Fibroblast of skin of right biceps (primary cell): ENCODE measurements at places on chromosomes 7 and 10.

GRCh38 chr10:114855776-114856543 is 34.4 kb downstream of the FHIP2A start:
- DNase-seq: peak; percentile 44

- DNase-seq: no peak
These were observed 60.4 kb upstream of the ADO start for GRCh38 chr10:62744136-62744535.

DNA sequence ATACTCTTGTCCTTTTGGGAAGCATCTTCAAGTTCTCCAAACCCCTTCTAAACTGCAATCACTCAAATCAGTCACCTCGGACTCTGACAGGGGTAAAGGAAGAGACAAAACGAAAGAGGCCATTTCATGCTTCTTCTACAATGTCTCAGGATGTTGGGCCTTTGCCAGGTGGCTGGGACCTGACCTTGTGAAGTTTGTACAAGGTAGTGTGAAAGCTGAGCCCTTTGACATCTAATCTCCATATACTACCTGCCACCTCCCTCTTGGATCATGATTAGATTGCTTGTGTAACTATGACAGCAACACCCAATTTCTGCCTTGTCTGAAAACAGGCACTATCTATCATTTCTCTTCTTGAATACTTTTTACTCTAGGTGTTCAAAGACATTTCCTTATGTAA is 35.1 kb upstream of the PDLIM1 start:
- DNase-seq: no peak

- no peak for DNase-seq
These were observed 209.0 kb downstream of the DIP2C start for GRCh38 chr10:480498-480927.

GRCh38 chr10:20048161-20048560 is 231.9 kb downstream of the PLXDC2 start:
- DNase-seq: no peak

DNA sequence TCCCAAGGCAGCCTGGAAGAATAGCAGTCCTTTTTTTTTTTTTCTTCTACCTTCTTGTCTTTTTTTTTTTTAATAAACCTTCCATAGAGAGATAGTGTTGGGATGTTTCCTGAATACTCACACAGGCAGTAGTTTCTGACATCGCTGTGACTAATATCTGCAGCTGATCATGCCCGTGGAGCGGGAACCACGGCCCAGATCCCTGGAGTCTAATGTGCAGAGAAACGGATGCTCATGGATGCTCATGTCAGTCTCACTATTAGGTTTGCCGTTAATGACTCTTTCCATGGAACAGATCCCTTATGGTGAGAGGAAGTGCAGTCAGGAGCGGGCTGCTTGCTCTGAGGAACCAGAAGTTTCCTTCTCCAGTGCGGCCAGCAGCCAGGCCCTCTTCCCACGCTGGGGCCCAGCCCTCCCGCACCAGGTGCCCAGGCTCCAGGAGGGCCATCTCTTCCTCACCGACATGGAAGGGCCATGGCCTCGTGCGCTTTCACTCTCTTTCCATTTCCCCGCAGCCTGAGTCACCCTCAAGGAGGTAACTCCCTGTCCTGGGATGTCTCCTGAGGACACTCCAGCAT is 132.5 kb downstream of the WDR37 start:
- peak; percentile 5 for DNase-seq
